Fibroblast of skin of right quadriceps (primary cell): ENCODE measurements at places on chromosomes 5 and 9.

GRCh38 chr9:89810431-89810830 is 205.6 kb downstream of the GADD45G start:
- DNase-seq: peak; percentile 67

DNA sequence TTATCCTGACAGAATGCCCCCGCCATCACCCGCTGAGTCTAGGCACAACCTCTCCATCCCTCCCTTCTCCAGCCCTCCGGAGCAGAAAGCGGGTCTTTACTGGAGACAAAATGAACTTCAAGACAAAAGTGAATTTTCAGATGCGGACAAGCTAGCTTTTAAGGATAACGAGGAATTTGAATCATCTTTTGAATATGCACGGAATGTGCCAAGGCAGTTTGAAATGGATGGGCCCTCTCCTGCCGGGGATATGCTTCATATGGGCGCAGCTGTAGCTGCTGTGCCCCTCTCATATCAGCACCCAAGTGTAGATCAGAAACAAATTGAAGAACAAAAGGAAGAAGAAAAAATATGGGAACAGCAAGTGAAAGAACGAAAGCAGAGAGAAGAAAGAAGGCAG is 37.5 kb downstream of the CPLANE1 start:
- DNase-seq: peak; percentile 7

DNA sequence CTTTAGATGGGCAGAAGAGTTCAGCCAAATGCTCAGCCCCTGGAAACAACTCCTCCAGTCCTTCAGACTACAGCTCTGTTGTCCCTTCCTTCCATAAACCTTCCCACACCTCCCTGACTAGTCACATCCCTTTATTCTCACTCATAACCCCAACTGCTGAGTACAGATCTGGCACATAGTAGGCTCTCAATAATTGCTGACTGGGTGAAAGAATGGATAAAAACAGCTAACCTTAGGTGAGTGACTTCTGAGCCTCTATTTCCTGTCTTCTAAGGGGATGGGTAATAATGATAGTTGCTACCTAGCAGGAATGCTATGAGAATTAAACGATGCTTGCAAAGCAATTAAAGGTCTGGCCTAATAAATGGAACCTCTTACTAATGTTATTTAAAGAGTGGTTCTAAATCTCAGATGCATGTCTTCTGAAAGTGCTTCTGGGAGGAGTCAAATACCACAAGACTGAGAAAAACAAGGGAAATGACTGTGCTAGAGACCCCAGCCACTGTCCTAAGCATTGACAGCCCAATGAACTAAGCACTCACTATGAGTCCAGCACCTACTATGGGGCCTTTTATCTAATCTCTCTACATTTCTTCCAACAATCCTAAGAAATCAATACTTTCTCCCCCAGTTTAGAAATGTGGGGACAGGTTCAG is 2.5 kb upstream of the NR6A1 start:
- no peak for DNase-seq

- peak; percentile 52 for DNase-seq
These were observed 46.0 kb downstream of the CRB2 start for GRCh38 chr9:123401879-123402513.

DNA sequence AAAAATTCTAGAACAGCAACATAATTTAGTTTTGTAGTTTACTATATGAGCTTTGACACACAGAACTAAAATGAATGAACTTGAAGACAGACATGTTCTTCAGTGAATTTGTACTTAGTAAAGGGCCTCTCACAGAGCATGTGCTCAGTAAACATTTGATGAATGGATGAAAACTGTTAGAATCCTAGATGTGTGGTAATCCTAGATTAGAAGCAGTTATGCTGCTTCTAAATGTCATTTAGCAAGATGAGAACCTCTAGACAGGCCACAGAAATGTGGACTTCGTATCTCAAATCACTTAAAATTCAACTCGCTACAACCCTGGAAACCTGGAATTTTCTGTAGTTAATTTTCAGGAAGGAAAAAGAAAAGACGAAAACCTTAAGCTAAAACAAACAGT is 8.5 kb downstream of the GOLPH3 start:
- DNase-seq: no peak

DNA sequence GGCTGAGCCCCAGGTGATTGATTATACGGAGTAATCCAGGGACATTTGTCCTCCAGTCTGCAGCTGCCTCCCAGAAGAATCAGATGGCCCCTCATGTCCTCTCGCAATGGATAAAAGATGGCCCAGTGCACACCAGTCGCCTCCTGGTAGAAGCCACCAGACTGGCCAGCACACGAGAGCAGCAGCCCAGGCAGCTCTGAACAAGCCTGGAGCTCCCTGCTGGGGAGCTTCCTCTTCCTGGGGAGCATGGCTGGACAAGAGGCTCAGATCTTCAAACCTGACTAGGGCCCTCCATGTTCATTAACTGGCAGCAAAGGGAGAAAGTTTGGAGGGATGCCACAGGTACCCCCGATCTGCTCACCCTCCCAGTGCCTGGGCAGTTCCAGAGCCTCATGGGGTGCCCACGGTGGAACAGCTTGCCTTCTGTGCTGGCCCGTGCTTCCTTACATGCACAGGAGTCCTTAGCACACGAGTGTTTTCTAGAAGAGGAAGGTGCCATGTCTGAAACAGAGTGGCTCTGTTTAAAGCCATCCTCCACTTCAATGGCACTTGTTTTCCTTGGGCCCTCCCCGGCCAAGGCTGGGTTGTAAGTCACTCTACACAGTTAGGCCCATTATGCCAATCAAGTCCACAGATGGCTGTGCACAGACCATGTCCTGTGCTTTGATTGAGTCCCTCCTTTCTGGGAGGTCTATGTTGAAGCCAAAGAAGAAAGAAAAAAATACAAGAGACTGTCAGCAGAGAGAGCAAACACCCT is 75.6 kb downstream of the PRRT1B start:
- no peak for DNase-seq

- DNase-seq: no peak
These were observed 41.1 kb downstream of the ISOC1 start for GRCh38 chr5:129135633-129136032.

DNA sequence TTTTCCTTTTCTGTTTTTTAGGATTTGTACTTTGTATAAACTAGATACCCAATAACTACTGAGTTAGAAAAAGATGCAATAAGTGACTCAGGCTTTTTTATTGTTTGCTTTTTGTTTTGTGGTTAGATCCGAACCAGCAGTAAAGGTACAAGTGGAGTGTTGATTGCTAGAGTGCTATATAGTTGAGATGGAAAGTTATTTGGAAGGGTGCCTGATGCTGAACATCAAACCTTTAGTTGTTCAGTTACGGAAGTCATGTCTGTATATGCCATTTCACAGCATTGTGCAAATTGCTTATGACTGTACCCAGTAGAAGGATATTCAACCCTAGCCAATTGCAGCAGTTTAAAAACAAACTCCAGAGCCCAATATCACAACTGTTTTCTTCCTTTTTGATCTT is 285.1 kb downstream of the MAT2B start:
- peak; percentile 19 for DNase-seq

DNA sequence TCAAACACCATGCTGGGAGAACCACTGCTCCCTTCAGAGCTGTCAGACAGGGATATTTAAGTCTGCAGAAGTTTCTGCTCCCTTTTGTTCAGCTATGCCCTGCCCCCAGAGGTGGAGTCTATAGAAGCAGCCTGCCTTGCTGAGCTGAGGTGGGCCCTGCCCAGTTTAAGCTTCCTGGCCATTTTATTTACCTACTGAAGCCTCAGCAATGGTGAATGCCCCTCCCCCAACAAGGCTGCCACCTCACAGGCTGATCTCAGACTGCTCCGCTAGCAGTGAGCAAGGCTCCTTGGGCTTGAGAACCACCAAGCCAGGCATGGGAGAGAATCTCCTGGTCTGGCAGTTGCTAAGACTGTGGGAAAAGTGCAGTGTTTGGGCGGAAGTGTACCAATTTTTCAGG is 205.5 kb upstream of the PTGER4 start:
- no peak for DNase-seq

- DNase-seq: no peak
These were observed 62.9 kb upstream of the IL17B start for GRCh38 chr5:149441986-149442385.

DNA sequence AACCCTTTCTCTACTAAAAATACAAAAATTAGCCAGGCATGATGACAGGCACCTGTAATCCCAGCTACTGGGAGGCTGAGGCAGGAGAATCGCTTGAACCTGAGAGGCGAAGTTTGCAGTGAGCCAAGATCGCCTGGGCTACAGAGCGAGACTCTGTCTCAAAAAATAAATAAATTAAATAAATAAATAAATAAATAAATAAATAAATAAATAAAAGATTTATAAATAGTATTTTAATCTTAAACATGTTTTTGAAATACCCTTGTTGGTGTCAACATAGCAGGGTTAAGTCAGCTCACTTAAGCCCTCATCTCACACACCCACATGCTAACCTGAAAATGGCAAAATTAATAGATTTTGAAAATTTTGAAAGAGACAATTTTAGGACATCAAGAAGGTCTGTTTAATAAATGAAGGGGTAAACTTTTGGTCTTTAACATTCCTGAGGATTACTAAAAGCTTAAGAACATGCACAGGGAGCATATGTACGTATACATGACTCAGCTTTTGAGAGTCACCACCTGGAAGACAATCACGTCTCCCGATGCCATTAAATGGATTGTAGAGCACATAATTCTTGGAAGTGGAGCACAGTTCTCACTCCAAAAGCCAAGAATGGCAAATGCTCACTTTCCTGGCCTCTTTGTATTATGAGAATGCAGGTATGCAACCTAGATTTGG is 202.5 kb downstream of the GDNF start:
- peak; percentile 38 for DNase-seq

DNA sequence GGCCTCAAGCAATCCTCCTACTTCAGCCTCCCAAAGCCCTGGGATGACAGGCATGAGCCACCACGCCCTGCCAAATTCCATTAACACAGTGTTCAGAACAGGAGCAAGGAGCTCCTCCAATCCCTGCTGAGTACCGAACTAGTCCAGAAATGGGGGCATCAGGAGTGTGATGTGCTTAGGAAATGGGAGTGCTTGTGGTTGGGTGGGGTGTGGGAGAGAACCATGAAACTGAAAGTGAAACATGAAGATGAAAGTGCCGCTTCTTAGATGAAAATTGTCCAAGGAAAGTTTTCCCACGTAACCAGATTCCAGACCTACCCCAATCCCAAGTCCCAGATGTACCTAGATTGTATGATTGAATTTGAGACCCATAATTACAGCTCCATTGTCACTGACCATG is 16.7 kb upstream of the ZNF131 start:
- no peak for DNase-seq

GRCh38 chr5:149397530-149397929 is 18.4 kb upstream of the IL17B start:
- DNase-seq: peak; percentile 98

GRCh38 chr5:103951776-103952175 is 389.2 kb upstream of the NUDT12 start:
- no peak for DNase-seq

- no peak for DNase-seq
These were observed 55.4 kb upstream of the RNF130 start for GRCh38 chr5:180126716-180127681.
